ENCODE measurements at places on chromosomes 3 and 15.

GRCh38 chr3:127680146-127680661 is 7.5 kb downstream of the ABTB1 start:
- DNase-seq: no peak

GRCh38 chr15:69704229-69704628 is 251.6 kb downstream of the RPLP1 start:
- DNase-seq: no peak

- DNase-seq: no peak
Measured at GRCh38 chr3:122301063-122301462, 24.0 kb upstream of the CSTA start.

- DNase-seq: no peak
Measured at GRCh38 chr3:137766876-137767537, 2.9 kb downstream of the SOX14 start.
